ENCODE measurements at places on chromosomes 1 and 21.

DNA sequence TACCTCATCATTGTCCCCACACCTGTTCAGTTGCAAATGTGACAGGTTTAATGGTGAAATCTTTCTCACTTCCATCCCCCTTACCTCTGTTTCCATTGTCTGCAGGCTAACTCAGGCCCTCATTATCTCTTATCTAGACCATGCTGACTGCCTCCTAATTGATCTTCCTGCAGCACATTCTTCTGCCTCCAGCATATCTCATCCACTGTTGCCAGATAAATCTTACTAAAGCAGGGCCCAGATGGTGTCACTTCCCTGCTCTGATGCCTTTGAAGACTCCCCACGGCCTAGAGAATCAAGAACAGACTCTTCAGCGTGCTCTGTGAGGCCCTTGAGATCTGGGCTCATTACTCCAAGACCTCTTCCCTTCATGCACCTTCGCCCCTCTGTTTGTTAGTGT, 230.1 kb downstream of the DUSP10 start:
- DNase-seq, result peak; percentile 99

DNA sequence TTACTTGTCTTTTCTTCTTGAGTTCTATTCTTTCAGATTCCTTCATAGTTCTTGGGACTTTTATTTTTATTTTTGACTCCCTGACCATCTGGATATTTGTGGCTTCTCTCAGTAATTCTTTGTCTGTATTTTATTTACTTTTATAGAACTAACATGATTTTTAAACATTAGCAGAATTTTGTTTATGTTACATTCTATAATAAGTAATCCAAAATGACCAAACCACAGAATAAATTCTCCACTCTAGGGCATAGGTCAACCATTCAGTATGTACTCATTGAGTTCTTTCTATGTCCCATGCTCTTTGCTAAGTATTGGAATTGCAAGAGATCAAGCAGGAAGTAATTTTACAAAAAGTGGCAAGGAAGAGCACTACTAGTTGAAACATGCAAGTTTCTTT, 969.0 kb downstream of the TTLL7 start:
- no peak for DNase-seq

- no peak for DNase-seq
Observed at GRCh38 chr1:6065093-6065858, 19.6 kb downstream of the KCNAB2 start.

- no peak for DNase-seq
Observed at GRCh38 chr1:242877229-242877628, 352.7 kb upstream of the PLD5 start.

GRCh38 chr1:75630998-75631397, 20.1 kb upstream of the SLC44A5 start:
- no peak for DNase-seq

GRCh38 chr1:208997726-208998312, 585.7 kb upstream of the CAMK1G start:
- peak; percentile 22 for DNase-seq

DNA sequence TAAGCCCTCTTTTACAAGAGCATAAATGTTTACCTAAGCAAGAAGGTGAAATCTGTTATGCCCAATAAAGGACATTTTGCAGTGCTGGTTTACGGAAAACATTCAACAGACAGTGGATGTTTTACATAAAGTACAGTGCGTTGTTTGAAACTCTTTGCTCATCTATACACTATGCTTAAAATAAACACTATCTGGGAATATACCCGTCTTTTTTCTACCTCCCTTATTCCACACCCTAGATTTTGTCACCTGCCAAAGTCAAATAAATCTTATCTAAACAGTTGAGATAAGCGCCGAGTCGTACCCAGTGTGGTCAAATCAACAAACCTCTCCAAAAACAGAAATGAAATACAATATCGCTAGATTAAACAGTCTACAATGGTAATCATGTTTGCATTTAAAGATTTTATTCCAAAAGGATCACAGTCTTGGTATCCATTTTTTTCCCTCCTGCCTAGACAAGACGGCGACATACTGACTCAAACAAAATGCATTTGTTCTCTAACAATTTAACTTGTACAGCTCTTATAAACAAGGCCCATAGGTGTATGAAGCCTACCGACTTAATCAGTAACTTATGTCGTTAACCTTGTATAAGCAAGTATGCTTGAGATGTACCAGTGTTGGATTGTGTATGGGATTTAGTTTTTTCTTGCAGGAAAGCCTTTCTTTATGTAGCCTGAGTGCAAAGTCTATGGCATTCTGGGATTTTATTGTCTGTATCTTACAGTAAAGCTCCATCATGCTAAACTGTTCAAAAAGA, 189.1 kb downstream of the FMN2 start:
- no peak for DNase-seq

- peak; percentile 95 for DNase-seq
Observed at GRCh38 chr1:243946946-243947345, 96.9 kb upstream of the AKT3 start.

Measured in mesendoderm (in vitro differentiated cells).